ENCODE measurements at places on chromosomes 12 and 14.

GRCh38 chr12:1798641-1799020, 21.7 kb upstream of the LRTM2 start:
- DNase-seq: no peak

DNA sequence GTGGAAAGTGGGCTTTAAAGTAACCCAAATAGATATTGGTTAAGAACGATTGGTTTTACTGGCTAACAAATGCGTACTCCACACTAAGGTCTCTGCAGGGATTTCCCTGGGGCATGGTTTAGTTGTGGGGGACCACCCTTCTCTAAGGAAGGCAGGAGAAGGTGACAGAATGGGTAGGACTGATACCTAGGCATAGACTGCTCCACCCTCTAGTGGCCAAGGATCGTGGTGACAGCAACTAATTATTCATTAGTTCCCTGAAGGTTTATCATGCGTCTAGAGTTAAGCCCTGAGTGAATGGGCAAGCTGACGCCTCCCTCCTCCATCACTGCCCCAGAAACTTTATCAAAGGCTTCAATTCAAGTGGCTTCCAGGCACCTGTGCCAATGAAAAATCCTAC, 9.1 kb downstream of the FAM181A start:
- no peak for DNase-seq

- DNase-seq: no peak
Measured at GRCh38 chr12:107632246-107632645, 53.4 kb upstream of the PWP1 start.

DNA sequence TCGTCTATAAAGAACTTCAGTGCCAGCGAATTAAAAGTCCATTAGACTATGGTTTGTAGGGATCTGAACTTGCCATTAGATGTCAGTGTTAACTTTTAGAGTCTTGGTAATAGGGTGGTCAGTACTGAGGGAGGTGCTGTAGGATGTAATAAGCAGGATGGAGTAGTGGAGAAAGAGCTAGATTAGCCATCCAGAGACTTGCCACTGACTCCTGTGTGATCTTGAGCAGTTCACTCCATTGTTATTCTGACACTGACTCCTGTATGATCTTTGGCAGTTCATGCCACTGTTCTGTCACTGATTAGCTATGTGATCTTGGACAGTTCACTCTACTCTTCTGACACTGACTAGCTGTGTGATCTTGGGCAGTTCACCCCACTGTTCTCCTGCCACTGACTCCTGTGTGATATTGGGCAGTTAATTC, 133.6 kb downstream of the TTLL5 start:
- DNase-seq: no peak

GRCh38 chr12:131251336-131252101, 297.8 kb downstream of the ADGRD1 start:
- DNase-seq: no peak

GRCh38 chr12:93127582-93128331, 198.7 kb upstream of the EEA1 start:
- DNase-seq: no peak

- no peak for DNase-seq
Measured at GRCh38 chr14:89378119-89378518, 38.9 kb downstream of the FOXN3 start.

- no peak for DNase-seq
Measured at GRCh38 chr14:96747006-96747405, 50.2 kb upstream of the VRK1 start.

- no peak for DNase-seq
Measured at GRCh38 chr12:92218394-92219077, 72.9 kb upstream of the BTG1 start.

Data from stimulated activated CD8-positive, alpha-beta memory T cell treated with anti-CD3 and anti-CD28 coated beads, Interleukin-4, amount 100 ng/mL, for 1 hour (primary cell).